ENCODE measurements at places on chromosomes 5 and 9.

DNA sequence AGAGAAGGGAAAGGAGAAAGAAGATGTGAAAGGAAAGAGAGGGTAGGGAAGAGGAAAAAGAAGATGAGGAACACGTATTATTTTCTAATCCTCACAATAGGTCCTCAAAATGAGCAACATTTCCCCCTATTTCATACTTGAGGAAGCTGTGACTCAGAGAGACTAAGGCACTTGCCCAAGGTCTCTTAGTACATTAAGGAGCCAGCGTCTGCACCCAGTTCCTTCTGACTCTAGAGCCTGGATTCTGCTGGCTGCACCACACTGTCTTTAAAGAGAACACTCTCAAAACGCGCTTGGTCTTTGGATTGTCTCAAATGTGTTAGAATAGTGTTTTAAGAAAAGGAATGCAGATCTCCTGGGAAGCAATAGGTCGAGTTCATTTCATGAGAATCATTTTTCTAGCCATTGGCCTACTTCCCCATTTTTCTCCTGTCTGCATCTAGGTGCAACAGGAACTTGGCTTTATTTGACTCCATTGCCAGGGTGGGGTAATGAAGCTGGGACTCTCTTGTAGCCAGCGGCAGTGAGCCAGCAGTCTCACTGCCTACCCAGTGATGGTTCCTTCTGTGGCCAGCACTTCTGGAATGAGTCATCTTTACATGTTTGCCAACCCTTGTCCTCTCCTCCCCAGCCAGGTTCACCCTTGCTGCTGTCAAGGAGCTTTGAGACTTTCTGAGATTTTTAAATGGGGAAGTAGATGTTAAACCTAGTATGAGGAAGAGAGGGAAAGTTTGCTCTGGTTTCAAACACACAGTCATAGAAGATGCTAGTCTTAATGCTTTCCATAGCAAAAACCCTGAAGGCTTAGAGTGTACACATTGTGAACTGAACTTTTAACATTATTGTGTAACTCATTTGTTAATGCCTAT, 82.7 kb downstream of the DOCK8 start:
- peak; percentile 63 for DNase-seq

GRCh38 chr5:31730139-31730538, 91.2 kb downstream of the PDZD2 start:
- no peak for DNase-seq

DNA sequence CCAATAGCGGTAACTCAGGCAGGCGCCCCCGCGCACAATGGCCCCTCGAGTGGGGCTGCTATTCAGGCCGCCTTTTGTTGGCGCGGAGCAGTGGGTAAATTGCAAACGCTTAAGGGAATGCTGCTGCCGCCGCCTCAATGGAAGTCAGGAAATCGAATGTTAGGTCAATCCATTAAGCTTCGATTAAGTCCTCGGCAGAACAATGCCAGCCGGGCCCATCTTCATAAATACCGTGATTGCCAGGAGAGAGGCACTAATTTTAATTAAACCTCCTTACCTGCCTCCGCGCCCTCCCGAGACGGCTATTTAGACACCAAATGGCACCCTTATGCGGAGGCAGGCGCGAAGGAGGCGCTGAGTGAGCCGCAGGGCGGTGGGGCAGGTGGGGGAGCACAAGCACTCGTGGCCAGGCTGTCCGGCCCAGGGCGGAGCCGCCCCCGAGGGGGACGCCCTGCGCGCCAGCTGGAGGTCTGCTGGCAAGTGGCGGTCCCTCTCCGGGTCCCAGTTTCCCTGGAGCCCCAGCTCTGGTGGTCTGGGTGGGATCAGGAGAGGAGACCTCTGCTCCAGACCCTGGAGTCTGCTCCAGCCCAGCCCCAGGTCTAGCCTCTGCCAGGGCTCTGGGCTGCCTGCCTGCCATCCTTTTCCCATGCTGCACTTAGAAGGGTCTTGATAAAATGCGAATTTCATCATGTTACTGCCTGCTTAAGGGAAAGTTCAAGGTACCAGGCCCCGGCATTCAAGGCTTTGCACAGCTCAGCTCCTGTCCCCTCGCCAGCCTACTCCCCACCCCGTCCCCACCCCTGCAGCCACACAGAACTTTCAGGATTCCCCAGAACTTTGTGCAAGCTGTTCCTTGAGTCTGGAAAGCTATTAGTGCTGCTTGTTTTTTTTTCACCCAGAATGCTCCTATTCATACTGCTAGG, 19.7 kb downstream of the NR5A1 start:
- no peak for DNase-seq

- no peak for DNase-seq
Observed at GRCh38 chr9:70964861-70965260, 156.6 kb downstream of the TRPM3 start.

GRCh38 chr5:73495772-73496335, 2.4 kb upstream of the BTF3 start:
- DNase-seq = no peak

GRCh38 chr5:958701-959571, 49.7 kb upstream of the NKD2 start:
- peak; percentile 85 for DNase-seq

DNA sequence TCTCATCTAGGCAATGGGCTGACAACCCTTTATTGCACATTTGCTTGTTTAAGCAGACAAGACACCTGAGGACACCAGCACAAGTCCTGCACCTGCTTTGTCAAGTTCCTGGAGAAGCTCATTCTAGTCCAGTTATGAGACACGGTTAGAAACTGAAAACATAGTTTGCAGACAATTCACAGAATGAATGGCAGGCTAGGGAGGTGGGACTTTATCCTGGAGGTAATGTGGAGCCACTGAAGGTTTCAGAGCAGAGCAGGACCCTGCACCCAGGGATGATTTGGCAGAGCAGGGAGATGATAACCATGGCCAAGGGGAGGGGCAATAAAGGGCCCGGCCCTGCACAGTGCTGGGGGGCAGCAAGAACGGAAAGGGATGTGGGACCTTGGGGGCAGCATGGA, 50.7 kb upstream of the SLC25A51 start:
- no peak for DNase-seq
